Type B pancreatic cell (in vitro differentiated cells): ENCODE measurements at places on chromosomes 11 and 22.

GRCh38 chr22:39773976-39774539 lies 119.5 kb downstream of the ENTHD1 start:
- DNase-seq: no peak

GRCh38 chr11:60844870-60845221 lies 2.9 kb downstream of the CCDC86 start:
- no peak for DNase-seq

DNA sequence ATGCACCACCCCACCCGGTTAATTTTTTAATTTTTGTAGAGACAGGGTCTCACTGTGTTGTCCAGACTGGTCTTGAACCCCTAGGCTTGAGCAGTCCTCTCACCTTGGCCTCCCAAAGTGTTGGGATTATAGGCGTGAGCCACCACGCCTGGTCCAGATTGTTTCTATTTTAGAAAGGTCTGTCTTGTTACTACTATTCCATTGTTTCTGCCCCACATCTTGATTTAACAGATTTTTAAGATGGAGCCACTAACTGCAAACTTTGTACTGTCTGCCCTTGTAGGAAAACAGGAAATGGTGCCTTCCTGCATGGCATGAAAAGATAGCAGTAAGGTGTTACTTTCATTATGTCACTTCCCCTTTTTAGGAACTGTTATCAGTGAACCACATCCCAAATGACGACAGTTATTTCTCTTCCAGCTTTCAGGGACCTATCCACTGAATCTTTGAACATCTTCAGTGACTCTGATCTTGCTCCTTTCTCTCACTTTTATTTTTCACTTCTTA lies 23.2 kb downstream of the TAF1D start:
- DNase-seq: no peak

DNA sequence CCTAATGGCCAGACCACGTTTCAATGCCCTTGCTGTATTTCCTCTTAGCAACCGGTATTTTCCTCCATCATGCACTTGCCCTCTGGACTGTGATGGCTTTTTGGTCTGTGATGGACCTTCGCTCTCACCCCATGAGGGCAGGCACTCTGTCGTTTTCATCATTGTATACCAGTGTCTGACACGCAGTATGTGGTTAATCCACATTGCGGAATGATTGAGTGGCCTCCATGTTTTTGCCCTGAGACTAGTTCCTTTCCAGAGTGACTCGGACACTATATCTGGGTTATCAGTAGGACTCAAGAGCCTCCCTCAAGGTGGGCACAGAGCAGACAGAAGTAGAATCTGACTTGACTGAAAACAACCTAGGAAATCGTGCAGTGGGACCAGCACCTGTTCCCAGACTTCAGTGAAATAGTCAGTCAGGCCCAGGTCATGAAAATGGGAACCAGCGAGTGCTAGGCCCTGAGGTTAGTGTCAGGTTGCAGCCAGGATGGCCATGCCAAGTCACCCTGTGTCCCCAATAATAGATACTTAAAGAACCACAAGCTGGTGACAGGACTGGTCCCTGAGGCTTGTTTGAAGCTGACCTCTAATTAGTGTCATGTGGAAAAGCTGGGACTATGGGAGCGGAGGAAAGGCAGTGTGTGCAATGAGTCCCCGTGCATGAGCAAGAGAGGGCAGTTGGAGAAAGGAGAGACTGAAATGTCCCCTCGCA lies 464.7 kb downstream of the INSC start:
- no peak for DNase-seq

GRCh38 chr11:113555071-113555619 lies 79.9 kb upstream of the DRD2 start:
- DNase-seq: no peak

GRCh38 chr11:70732023-70732880 lies 333.9 kb downstream of the CTTN start:
- DNase-seq: no peak

DNA sequence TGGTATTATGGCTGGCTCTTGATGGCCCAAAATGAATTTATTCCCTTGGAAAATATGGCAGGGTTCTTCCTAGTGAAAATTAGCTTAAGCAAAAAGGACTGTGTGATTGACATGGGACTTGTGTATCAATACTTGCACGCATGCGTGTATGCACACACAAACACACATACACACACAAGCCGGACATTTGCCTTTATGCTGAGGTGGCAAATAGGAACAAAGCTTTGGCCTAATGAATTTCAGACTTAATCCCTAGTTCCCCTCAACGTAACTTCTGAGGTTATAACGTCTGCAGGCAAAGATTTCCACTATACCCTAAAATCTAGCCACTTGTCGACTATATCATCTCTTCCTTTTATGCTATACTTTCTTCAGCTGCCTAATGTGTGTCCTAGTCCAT lies 2.9 kb upstream of the OR52I2 start:
- no peak for DNase-seq

DNA sequence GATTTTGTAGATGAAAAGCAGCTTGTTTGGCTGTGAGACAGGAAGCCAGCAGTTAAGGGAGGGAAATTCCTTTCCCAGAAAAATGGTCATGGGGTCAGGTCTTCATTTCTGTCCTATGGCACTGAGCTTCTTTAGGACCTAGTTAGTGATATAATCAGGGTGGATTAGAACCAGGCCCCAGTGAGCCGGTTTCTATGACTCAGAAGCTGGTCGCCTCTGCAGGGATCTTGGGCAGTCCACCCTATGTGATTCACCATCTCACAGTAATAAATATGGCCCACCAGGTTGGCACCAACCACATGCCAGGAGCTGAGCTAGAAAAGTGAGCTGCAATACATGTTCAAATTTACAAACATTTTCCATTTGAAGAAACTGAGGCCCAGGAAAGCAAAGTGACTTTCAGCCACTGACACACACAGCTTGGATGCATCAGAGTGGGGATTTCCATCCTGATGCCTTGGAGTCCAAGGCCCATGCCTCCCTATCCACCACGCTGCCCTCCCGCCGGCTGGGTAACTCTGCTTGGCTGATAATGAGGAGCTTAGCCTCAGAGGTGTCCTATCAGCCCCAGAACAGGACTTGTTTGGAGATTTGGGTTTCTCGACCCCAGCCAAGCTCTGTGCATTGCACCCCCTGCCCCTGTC lies 42.0 kb downstream of the CD82 start:
- DNase-seq: no peak

GRCh38 chr11:96863520-96863919 lies 473.7 kb downstream of the JRKL start:
- DNase-seq: no peak

GRCh38 chr22:33400891-33401290 lies 342.7 kb upstream of the SYN3 start:
- no peak for DNase-seq

GRCh38 chr11:123653483-123653826 lies 969 bp downstream of the SCN3B start:
- DNase-seq: no peak

DNA sequence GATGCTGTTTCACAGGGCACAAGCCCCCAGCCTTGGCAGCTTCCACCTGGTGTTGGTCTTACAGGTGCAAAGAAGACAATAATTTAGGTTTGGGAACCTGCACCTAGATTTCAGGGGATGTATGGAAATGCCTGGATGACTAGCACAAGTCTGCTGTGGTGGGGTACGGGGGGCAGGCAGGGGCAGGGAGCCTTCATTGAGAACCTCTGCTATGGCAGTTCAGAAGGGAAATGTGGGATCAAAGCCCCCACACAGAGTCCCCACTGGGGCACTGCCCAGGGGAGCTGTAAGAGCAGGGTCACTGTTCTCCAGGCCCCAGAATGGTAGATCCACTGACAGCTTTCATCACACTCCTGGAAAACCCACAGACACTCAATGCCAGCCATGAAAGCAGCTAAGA lies 686.5 kb downstream of the FAM181B start:
- no peak for DNase-seq

- DNase-seq: no peak
Observed at GRCh38 chr11:37411289-37411688, 813.3 kb upstream of the RAG2 start.

GRCh38 chr11:88538098-88538497 lies 200.6 kb upstream of the CTSC start:
- no peak for DNase-seq

- no peak for DNase-seq
Observed at GRCh38 chr11:72684236-72684912, 10.2 kb upstream of the PDE2A start.

DNA sequence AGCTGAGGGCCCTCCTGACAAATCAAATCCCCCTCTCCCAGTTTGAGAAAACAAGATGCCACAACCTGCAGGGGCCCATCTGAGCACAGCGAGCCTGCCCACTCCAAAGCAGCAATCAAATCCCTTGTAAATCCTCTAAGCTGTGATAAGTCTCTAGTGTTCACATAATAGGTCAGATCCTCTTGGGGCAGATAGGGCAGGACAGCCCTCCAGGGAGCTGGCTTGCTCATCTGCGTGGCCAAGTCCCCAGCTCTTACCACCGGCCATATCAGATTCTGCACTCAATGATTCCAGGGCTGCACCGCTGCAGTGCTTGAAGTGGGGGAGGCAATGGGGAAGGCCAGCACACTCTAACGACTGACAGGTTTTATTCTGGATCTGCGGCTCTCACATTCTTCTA lies 29.6 kb upstream of the FLI1 start:
- no peak for DNase-seq
